Stimulated activated CD8-positive, alpha-beta memory T cell treated with anti-CD3 and anti-CD28 coated beads, Interleukin-7, amount 100 ng/mL, for 1 hour (primary cell): ENCODE measurements at places on chromosomes 5 and 9.

DNA sequence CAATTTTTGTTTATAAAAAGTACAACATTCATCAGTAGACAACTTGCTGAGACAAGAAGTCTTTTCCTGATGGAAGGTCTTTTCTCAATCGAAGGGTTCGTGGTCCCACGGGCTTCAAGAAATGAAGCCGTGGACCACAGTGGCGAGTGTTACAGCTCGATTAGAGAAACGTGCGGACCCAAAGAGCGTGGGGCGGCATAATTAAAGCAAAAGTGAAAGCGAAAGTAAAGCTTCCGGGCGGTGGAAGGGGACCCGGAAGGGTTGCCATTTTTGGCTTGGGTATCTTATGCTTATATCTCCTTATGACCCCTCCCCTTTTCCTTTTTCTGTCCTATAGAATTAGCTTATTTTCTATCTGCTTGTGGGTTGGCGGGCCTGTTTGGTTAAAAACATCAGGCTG lies 2309.4 kb upstream of the ACO1 start:
- DNase-seq: no peak

GRCh38 chr5:55226934-55227663 lies at the start of gene MCIDAS:
Gene MCIDAS (minus strand): TSS chr5:55227315. CDS start chr5:55227138, 177 bp downstream.
- no peak for DNase-seq

- no peak for DNase-seq
These were observed 299.8 kb downstream of the TMEM38B start for GRCh38 chr9:105993921-105994715.

DNA sequence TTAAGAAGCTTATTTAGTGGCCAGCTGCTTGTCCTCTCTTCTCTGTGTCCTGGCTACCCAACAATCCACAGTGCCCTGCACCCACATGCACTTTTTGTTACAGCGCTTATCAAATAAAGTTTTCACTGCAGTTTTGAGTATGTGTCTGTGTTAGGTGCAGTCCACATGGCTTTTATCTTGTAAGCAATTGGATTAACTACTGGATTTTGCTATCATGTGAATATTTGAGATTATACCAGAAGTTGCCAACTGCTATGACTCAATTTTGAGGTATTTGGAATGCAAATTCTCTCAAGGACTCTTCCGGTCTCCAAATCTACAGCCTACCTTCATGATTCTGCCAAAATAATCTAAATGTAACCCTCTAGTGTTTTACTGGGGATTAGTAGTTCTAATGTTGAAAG lies 690.2 kb downstream of the NR2F1-AS1 start:
- DNase-seq: no peak

GRCh38 chr5:67283988-67284487 lies 87.4 kb upstream of the CD180 start:
- no peak for DNase-seq

GRCh38 chr5:167296661-167297060 lies 994.8 kb upstream of the WWC1 start:
- DNase-seq: no peak

- DNase-seq: no peak
These were observed 3.5 kb upstream of the EXOSC3 start for GRCh38 chr9:37788332-37788731.

- no peak for DNase-seq
These were observed 64.9 kb upstream of the MVB12B start for GRCh38 chr9:126261584-126262356.

DNA sequence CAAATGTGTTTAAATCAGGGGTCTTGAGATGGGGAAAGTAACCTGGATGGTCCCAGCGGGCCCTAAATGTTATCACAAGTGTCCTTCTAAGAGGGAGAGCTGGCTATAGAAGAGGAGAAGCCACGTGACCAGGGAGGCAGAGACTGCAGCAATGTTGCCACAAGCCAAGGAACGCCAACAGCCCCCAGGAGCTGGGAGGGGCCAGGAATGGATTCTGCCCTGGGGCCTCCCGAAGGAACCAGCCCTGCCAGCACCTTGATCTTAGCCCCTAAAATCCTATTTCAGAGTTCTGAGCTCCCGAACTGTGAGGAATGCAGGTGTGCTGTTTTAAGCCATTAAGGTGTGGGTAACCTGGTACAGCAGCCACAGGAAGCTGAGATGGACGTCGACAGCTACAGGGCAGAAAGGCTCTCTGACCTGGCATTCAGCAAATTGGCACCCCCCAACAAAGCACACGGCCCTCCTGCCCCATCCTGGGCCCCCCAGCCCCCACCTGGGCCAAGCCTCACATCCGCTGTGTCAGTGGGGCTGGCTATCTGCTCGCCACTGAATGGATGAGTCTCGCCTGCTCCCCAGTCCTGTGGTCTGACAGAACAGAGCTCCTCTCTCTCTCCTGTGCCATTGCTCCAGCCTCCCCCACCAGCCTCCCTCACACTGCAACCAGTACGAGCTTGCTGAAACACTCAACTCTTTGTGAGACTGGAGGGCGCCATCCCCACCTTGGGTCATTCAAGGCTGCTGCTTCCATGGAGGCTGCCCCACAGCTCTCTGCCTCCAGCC lies 78.8 kb downstream of the ADAMTS2 start:
- no peak for DNase-seq

- DNase-seq: peak; percentile 8
These were observed 13.6 kb upstream of the ALDOB start for GRCh38 chr9:101449071-101449721.

DNA sequence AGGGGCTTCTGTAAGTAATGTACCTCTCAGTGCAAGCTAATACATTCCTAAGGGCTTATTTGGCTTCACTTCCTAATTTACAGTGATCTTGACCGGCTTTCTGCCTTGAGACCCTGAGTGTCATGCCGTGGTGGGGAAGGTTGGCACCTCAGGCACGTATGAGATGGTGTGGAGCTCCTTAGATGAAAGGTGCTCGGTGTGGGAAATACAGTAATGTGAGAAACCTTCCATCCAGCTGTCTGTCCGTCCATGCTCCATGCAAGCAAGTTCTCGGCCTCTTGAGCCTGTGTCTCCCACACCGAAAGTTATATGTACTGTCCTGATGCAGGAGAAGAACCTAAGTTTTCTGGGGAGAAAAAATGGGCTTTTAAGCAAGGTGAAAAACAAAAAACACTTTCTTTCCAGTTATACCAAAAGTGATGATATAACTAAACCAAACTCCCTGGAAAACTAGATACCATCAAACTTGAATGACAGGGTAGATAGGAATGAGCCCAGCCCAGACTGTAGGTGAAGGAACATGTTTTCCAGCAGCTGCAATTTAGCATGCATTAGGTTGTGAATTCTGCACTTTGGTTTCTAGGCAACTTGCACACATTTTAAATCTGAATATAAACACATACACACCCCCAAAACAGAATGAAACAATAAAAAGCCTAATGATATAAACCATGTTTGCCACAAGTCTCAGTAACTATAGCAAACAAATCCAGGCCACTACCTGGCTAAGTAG lies 279.6 kb downstream of the FANCC start:
- DNase-seq: no peak

DNA sequence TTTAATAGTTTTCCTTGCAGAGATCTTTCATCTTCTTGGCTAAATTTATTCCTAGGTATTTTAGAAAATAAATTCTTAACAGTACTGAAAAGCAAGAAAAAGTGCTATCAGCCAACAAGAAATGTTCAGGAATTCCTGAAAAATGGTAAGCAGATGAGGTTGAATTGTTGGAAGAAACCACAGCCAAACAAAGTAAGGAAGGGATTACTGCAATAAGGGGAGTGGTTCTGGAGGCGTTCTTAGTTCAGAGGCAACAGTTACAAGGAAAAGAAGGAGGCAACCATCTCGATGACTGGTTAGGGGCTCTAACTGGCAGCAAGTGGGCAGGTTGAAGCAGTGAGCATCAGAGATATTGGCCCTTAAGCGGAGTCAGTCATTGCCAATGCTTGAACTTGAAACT lies 12.8 kb upstream of the OR13J1 start:
- DNase-seq: no peak

- DNase-seq: no peak
These were observed 114.8 kb upstream of the ANKH start for GRCh38 chr5:14986413-14986812.

GRCh38 chr9:96202971-96203780 lies 98.8 kb downstream of the HSD17B3 start:
- DNase-seq: no peak

- DNase-seq: no peak
These were observed 12.3 kb downstream of the KIF4B start for GRCh38 chr5:155025895-155026294.

GRCh38 chr5:83715236-83716065 lies 5.2 kb downstream of the HAPLN1 start:
- DNase-seq: no peak

DNA sequence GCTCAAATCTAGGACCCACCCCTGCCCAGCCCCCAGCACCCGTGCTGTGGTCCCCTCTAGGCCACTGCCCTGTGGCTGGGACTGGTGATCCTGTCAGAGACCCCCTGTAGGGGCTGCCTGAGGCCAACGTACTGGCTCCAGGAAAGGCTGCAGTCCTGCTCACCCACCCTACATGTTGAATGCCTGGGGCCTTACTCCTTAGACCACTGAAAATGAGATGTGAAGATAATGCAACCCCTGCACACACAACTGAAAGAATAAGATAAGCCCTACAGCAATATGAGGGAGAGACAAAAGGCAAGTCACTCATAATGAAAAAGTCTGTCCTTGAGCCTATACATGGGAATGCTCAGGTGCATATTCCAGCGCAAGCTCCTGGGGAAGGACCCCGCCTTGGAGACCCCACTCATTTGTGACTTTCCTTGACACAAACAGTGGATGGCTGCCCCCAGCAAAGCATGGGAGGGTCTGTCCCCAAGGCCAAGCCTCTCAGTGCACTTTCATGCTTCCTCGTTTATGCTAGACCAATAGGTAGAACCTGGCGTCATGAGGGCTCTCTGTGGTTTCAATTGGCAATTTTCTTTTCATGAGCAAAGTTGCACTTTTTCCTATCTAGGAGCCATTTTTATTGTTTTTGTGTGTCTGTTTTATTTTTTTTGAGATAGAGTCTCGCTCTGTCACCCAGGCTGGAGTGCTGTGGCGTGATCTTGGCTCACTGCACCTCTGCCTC lies 12.5 kb upstream of the WNK2 start:
- DNase-seq: no peak

- DNase-seq: no peak
These were observed 5.1 kb downstream of the PIP5K1B start for GRCh38 chr9:68710111-68710471.

GRCh38 chr9:21413624-21414023 lies 4.7 kb downstream of the IFNA8 start:
- DNase-seq: no peak

GRCh38 chr5:178488696-178489095 lies 101.5 kb downstream of the COL23A1 start:
- no peak for DNase-seq

GRCh38 chr5:103410172-103410571 lies 151.6 kb downstream of the MACIR start:
- DNase-seq: no peak

DNA sequence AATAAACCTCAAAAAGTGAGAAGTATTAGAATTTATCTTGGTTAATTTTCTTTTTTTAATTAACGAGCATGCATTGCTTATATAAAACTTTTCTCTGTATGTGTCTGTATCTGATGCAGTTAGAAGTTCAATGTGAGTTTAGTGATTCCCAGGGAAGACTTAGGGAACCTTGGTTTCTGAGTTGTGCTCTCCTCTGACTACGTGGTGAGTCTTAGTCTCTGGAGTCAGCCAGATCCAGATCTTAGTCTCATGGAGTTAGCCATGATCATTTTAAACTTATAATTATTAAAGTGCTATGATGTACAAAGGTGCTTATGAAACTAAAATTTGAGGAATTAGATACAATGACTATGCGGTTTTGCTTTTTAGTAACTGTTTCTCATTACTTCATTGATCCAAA lies 285.3 kb upstream of the DMRT1 start:
- no peak for DNase-seq

GRCh38 chr5:126003309-126003708 lies 419.9 kb upstream of the GRAMD2B start:
- DNase-seq: no peak

DNA sequence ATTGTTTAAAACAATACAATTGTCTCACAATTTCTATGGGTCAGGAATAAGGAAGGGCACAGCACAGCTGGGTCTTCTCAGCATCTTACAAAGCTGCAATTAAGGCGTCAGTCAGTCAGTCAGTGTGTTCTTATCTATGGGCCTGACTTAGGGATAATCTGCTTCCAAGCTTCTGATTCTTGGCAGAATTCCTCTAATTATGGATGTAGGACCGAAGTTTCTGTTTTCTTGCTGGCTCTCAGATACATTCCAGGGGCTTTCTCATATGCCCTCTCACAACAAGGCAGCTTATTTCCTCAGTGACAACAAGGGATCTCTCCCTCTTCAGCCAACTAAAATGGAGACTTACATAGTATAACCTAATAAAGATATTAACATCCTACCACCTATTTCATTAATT lies 1925.3 kb upstream of the ACO1 start:
- no peak for DNase-seq

DNA sequence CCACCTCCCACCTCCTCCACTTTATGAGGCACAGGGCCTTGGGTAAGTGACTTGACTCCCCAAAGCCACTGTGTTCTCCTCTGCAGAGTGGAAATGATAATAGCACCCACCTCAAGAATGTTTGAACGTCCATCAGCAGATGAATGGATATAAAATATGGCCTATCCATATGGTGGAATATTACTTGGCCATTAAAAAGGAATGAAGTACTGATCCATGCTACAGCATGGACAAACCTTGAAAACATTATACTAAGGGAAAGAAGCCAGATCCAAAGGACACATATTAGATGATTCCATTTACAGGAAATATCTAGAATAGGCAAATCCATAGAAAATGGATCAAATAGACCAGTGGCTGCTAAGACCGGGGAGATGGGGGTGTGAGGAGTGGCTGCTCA lies 50.2 kb downstream of the CFAP77 start:
- no peak for DNase-seq

GRCh38 chr5:146690880-146691355 lies 174.9 kb upstream of the GPR151 start:
- no peak for DNase-seq

DNA sequence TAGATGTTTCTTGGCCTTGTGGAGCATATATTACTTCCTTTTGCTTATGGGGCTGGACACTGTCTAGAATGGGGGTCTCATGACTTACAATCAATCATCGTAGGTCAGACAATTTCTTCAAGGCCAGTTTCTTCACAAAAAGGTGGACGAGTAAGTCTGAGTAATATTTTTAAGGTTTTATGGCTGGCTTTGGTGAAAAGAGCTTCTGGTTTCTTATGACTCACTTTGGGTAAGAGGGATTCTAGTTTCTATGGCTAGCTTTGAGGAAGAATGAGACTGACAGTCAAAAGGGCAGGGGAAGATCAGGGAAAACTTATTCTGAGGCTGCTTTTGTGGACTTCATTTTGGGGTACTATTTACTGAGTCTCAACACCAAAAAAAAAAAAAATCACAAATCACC lies 2067.2 kb upstream of the C9orf72 start:
- DNase-seq: no peak

- DNase-seq: no peak
These were observed 4.1 kb downstream of the CCDC127 start for GRCh38 chr5:213803-214395.

GRCh38 chr9:72577212-72577753 lies 55.9 kb downstream of the TMC1 start:
- DNase-seq: no peak

- no peak for DNase-seq
These were observed 2.1 kb upstream of the ANXA1 start for GRCh38 chr9:73149371-73150067.

GRCh38 chr9:72911816-72912215 lies 41.0 kb downstream of the ALDH1A1 start:
- DNase-seq: no peak

GRCh38 chr5:150670275-150670947 lies 9.4 kb downstream of the MYOZ3 start:
- no peak for DNase-seq
